ENCODE measurements at places on chromosomes 5 and 9. TPM values are rescaled to one million over a fixed set of nuclear protein-coding genes. Genes with fewer than 3 reads are reported as not detected.

Gene LEAP2
- total RNA-seq: 0.53 TPM

Gene ZBTB6
- total RNA-seq: 16.5 TPM

Gene SUSD3
- 0.13 TPM for total RNA-seq

Gene FGD3
- total RNA-seq: not detected

Gene INSYN2B
- 48.7 TPM for total RNA-seq

Gene ADAMTSL2
- not detected for total RNA-seq

Gene ABO
- 0.22 TPM for total RNA-seq

Gene GARNL3
- total RNA-seq: 8.3 TPM

All from thoracic aorta endothelial cell (primary cell).